Stimulated activated memory B cell treated with anti-CD40 and anti-IgM and Interleukin-4, amounts not matched to agents 10 μg/mL and 1 μg/mL and 100 μg/mL, for 72 hours (primary cell): ENCODE measurements at places on chromosomes 11 and 22.

GRCh38 chr11:12432507-12432906 is 55.1 kb downstream of the PARVA start:
- no peak for ATAC-seq

GRCh38 chr11:113773092-113773415 is 438 bp downstream of the ZW10 start:
- ATAC-seq = no peak

GRCh38 chr11:127564810-127565209 is 564.2 kb upstream of the KIRREL3 start:
- no peak for ATAC-seq

- no peak for ATAC-seq
Observed at GRCh38 chr22:30640361-30640760, 4.8 kb downstream of the SLC35E4 start.
